NCI-H526 treated with DMSO at 0.1 percent for 48 hours (cell line): ENCODE measurements at places on chromosomes 1 and 21.
A peak's percentile ranks its signal among the peaks of the same experiment; 100 is the strongest.

GRCh38 chr1:89596698-89597097, 36.2 kb upstream of the LRRC8C start:
- DNase-seq, result peak; percentile 64

DNA sequence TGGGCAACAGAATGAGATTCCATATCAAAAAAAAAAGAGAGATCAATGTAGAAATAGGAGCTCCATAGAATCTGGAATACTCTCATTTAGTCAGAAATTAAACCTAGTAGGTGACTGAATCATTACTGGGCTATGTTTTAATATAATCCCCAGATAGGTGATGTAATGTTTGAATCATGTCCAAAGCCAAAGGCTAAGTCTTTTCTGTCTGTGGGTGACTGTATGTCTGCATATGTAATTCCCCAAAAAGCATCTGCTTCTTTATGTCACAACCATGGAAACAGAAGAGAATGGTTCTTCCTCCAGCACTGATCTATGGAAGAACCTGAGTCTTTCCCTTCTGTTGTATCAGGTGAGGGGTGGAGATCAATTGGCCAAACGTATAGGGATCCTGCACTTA, 5.8 kb downstream of the LAMC2 start:
- DNase-seq, result no peak

- DNase-seq, result no peak
These were observed 33.6 kb downstream of the SLC2A1 start for GRCh38 chr1:42924851-42925760.

DNA sequence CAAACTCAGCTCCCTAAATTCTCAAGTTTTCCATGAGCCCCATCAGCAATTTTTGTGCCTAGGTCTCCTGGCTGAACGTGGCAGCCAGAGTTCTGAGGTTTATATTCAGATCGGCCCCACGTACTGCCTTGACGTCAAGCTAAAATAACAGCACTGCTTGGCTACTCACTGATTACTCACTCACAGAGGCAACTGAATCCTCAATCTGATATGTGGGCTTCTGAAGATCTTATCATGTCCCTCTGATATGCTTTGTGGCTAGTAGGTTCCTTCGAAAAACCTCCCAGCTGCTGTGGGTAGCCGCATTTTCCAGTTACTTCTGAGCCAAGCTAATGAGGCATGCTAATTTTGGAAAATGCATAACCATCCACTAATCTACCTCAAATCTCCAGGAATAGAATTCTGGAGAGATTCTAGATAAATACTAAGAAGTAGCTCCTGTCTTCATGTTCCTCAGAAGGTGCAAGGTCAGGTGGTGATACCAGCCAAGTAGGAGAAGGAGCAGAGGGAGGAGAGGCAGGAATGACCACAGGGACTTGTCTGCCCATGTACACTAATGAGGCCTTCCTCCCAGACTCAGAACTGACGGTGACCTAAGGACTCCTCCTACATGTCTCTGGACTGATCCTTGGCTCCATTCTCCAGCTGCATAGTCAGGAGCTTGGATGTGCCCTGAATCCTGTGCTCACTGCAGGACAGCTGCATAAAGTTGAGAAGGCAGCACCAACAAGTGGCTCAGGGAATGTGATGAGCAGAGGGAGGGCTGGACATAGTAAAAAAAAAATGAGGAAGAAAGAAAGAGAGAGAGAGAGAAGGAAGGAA, 263.7 kb downstream of the TNR start:
- DNase-seq, result no peak

DNA sequence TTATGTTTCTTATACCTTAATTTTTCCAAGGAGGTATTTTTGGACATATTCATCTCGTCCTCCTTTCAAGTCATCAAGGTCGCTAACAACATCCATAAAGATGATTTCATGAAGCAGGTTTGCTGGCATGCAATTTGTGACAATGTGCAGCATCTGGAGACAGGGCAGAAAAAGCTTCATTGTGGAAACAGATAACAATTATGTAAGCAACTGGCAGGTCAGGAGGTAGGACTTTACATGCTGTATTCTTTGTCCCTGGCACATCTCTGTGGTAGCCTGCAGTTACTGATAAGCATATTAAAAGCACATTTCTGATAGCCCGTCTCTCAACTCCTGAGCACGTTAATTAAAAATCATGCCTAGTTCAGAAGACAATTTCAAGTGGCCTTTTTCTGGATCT, 156.8 kb downstream of the LEPR start:
- no peak for DNase-seq

- no peak for DNase-seq
These were observed 1.3 kb upstream of the DUSP23 start for GRCh38 chr1:159779403-159779851.

- no peak for DNase-seq
These were observed 235.2 kb upstream of the IRF2BP2 start for GRCh38 chr1:234845097-234845660.

DNA sequence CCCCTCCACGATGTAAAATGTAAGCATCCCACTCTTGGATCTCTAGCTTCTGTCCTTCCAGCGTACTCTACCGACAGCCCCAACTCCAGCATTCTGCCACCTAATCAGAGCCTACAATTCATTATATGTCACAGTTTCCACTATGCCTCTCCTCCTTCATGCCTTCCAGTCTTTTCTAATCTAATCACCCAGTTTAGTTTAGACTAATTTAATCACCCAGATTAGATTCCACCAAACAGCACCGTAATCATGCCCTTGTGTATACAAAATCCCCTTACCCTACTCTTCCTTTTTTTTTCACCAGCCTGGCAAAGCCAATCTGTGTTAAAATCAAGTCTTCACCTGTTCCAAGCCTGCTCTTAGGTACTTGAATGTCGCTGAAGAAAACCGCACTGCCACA, 49.8 kb upstream of the KANK4 start:
- DNase-seq, result no peak

DNA sequence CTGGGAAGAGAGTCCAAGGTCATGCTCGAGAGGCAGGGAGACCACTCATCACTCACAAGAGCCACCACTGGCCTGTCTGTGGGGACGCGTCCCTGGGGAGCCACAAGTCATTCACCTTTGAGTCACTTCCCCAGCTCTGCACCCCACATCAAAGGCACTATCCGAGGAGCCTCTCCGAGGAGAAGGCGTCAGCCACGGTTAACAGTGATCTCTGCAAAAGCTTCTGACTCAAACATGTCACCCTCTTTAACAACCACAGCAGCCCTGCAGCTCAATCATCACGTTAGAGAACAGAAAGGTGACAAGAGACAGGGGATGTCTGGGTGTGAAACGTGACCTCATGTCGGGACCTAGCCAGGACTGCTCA, 9.0 kb downstream of the LRRC47 start:
- no peak for DNase-seq

DNA sequence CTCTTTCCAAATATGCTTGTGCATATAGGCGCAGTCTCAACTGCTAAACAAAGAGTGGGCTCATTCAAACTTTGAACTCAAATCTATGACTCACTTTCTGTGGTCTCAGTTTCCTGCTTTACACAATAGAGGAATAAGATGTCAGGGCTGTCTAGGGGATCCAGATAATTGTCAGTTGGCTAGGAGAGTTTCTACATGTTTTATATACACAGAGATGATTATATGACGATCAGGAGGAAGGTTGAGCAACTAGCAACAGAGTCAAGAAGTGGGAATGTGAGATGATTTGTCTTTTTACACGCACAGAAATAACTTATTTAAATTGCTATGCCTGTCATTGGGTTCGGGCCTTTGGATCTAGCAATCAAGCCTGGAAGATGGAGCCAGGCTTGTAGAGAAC, 299.4 kb upstream of the LYPLAL1 start:
- no peak for DNase-seq

- no peak for DNase-seq
These were observed 27.3 kb downstream of the OPTC start for GRCh38 chr1:203521074-203521794.

DNA sequence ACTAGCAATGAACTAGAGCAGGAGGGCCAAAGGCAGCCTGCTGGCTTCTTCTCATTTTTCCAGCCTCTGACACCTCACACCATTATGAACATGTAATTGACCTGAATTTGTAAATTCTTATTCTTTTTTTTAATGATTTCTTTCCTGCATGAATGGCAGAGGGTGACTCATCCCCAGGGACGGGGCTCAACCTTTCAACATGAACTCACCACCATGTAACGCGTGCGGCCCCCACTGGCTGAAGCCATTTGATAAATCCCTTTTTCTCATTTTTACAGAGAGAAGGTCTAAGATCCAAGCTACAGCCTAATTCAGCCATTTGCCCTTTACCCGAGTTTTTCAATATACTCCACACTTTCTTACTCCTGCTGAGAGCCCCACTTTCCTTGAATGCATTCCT, 9.3 kb upstream of the ETS2 start:
- no peak for DNase-seq

DNA sequence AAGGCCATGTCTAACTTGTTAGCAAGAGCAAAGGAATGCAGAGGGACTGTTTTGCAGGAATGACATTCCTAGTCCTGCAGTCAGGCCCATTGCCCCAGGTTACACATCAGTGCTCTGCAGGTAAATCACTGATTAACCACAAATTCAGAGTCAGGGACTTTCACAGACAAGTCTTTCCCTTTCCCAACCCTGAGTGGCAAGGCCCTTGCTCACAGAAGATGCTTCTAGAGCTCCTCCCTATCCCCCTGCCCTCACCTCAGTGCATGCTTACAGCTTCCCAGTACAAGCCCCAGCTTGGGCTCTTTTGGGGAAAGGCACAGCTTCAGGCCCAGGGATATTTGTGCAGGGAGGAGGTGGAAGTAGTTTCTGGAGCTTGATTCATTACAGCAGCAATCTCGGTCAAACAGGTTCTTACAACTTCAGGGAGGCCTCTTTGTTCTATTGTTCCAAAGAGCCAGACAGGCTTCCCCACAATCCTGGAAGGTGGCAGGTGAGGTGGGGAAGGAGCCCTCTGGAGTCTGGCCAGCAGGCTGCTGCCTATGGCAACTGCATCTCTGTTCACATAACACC, 53.9 kb downstream of the CASQ2 start:
- no peak for DNase-seq

DNA sequence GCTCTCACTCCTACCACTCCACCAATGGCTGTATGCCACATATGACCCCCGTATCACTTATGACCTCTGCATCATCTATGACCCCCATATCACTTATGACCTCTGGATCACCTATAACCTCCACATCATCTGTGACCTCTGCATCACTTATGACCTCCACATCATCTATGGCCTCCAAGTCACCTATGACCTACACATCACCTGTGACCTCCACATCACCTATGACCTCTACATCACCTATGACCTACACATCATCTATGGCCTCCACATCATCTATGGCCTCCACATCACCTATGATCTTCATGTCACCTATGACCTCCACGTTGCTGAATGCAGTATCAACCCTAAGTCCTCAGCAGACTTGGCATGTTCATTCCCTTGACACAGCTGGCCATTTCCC, 271.2 kb downstream of the MATN1 start:
- no peak for DNase-seq

GRCh38 chr1:3906672-3907020, 6.6 kb upstream of the C1orf174 start:
- no peak for DNase-seq

DNA sequence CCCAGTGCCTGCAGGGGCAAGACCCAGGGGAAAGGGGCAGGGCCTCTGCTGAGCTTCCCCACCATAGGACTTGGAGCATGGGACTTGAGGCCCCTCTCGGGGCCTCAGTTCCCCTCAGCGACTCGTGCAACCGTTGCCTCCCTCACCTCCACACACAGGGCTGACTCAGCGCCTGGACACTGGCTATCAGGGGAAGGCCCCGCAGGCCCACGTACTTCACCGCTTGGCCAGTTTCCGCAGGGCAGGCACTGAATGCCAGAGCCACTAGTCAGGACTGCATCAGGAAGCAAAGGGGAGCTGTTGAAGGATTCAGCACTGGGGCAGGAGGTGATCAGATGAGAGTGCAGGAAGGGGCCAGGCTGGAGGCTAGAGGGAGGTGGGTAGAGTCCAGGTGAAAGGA, 15.5 kb upstream of the FAM131C start:
- no peak for DNase-seq

- no peak for DNase-seq
These were observed 38.1 kb upstream of the SLAMF9 start for GRCh38 chr1:159992161-159992560.

DNA sequence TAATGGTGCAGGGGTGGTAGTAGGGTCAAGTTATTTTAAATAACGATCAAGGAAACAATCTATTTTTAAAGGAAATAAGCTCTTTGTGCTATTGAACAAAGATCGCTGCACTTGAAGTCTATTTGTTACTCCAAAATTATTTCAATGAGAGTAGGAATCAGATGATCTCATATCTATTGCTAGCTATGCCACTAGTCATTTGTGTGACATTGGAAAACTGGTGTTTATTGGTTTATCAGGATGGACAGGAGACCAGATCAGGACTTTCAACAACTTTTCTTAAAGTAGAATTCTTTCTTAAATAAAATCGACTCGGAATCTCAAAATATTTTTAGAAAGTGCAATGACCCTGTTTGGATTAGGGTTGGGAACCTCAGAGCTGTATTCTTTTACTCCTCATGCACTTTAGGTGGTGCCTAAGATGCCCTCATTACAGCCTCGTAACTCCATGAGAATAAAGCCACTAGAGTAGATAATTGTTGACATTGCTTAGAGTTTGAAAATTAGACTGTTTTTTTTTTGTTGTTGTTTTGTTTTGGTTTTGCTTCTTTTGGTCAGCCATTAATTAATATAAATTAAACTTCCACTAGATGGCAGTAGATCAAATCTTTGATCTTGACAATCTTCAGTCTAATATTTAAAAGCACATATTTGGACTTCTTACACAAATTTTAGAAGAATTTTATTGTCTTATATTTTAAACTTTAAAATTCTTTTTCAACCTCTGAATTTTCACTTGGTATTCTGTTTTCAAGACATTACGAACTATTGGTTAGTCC, 352.4 kb downstream of the USP25 start:
- DNase-seq, result no peak

- DNase-seq, result no peak
These were observed 62.6 kb upstream of the CYYR1 start for GRCh38 chr21:26635681-26636080.

- DNase-seq, result peak; percentile 31
These were observed 41.0 kb downstream of the RXRG start for GRCh38 chr1:165403835-165404482.

DNA sequence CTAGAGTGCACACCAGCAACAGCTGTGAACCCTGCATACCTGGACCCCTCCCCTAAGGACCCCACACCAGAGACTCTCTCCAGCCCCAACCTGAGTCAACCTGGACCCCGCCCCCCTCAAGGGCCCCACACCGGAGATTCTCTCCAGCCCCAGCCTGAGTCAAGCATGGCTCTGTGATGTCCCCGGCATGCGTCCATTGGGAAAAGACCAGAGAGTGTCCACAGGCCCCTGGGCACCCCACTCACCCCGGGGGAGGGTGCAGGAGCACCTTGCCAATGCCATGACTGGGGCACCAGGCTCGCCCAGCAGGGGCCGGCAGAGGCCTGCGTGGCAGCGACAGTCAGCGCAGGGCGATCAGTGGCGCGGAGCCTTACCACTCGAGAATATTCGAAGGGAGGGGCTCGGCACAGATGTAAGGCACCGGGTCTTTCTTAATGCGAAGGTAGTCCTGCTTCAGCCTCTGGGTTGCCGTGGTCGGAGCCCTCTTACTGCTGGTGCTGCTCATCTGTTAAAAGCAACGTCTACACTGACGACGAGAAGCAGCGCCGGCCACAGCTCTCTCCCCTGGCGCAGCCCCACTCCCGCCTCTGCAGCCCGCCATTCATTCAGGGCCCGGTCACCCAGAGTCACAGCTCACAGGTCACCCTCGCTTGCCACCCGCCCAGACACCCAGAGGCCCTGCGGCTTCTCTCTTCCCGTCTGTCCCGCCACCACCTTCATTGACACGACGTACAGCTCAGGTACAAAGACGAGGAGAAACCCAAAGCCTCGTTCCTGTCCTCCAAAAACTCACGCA, 6.0 kb downstream of the UBE2J2 start:
- no peak for DNase-seq
